Activated gamma-delta T cell (primary cell): ENCODE measurements at places on chromosomes 12 and 14.

GRCh38 chr14:96249029-96249428 lies 7.0 kb upstream of the BDKRB1 start:
- DNase-seq, result no peak

- no peak for DNase-seq
Observed at GRCh38 chr12:65432651-65433050, 154.2 kb downstream of the MSRB3 start.

- DNase-seq, result no peak
Observed at GRCh38 chr12:124227951-124228711, 66.8 kb upstream of the RFLNA start.

- DNase-seq, result no peak
Observed at GRCh38 chr14:36521598-36522345, 1.7 kb upstream of the NKX2-1 start.

DNA sequence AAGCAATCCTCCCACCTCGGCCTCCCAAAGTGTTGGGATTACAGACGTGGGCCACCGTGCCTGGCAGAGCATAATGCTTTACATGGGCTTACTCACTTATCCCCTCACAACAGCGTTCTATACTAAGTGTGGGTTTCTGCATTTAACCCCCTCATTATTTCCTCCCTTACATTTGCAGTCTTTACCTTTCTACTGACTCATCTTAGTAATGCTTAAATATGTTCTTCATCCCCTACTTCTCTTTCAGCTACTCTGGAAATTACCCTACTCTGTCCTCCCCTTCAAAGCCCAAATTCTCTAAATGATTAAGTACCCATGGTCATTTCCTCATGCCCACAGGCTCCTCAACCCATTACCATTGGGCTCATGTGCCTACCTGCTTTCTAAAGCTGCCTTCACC lies 40.7 kb downstream of the NKX2-1 start:
- no peak for DNase-seq

GRCh38 chr14:88245321-88245720 lies 77.7 kb downstream of the KCNK10 start:
- DNase-seq, result no peak

DNA sequence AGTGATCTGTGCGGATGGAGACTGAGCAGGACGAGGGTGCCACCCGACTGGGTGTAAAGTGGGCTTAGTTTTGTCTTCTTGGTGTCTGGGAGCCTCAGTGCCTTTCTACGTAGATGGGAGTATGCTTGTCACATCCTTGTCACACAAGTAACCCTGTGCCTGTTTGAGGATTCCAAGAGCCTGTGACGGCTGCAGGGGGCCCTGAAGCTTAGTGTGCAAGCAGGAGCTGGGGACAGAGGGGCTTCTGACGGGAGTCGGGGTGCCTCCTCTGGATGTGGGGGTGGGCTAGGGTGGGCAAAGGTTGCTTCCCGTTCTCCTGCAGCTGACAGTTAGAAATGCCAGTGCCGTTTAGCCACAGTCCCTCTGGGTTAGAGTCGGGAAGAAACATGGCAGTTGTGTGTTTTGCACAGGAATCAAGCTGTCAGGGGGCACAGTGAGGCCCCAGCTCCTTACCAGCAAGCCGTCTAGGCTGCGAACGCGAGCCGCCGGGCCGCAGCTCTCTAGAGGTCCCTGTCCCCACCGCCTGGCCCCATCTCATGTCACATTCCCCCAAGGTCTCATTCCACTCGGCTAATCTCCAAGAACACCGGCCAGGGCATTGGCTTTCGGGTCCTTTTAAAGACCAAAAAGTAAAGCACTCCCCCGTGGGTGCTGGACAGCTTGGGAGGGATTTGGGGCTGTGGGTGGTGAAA lies 7.0 kb downstream of the RTL1 start:
- DNase-seq, result no peak

DNA sequence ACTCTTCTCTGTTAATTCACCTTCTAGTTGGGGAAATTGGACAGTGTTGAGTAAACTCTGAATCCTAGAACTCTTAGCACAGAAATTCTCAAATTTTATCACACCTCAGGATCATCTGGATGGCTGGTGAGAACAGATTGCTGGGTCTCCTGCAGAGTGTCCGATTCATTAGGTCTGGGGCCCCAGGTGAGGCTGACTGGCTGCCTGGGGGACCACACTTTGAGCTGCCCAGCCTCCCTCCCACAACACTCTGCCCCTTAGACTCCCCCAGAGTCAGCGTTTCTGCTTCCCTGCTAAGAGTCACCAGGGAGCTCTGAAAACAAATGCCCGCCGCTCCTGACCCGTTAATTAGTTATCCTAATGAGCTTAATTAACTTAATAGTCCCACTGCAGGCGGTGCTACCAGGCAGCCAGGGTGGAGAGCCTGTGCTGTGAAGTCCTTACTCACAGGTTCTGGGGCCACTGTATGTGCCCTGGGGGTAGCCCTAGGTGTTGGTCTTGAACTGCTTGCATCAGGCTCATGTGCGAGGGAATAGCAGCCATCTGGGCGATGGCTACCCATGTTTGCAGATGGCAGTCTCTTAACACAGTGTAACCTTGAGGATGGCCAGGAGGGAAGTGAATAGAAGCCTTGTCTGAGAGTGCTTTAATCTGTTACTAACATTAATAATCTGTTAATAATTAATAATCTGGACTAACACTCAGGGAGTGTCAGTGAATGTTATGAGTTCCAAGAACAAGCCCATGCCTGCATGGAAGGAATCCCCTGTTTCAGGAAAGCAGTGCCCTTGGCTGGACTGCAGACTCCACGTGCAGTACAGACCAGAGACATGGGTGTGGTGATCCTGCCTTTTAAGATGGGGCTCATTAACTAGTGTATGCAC lies 35.6 kb downstream of the AACS start:
- no peak for DNase-seq
